ENCODE measurements at places on chromosomes 7 and 10.

GRCh38 chr10:122331615-122332446 lies 42.7 kb upstream of the PLEKHA1 start:
- no peak for DNase-seq

- no peak for DNase-seq
Measured at GRCh38 chr10:114995468-114996247, 57.7 kb downstream of the TRUB1 start.

DNA sequence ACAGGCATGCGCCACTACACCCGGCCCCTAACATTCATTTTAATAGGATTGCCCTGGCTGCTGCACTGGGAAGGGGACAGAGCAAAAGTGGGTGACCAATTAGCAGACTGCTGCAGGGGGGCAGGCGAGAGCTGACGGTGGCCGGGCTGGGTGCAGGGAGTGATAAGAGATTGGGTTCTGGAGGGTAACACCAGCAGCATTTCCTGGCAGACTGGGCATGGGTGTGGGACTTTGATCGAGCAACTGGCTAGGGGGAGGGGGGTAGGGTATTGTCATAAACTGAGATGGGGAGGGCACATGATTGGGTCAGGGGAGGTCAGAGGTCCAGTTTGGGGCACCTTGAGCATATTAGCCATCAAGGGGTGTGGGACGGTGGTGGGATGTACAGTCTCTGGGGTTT lies 20.2 kb upstream of the AMZ1 start:
- no peak for DNase-seq

GRCh38 chr10:88386204-88386788 lies 196.8 kb downstream of the RNLS start:
- no peak for DNase-seq

All from stimulated activated CD8-positive, alpha-beta memory T cell treated with anti-CD3 and anti-CD28 coated beads, Interleukin-7, amount 100 ng/mL, for 48 hours (primary cell).